ENCODE measurements at places on chromosomes 3 and 15. TPM values are rescaled to one million over a fixed set of nuclear protein-coding genes. Genes with fewer than 3 reads are reported as not detected.

- no peak for ATAC-seq
Observed at GRCh38 chr3:68373727-68374126, 558.6 kb downstream of the TAFA4 start.

GRCh38 chr15:90234096-90234988 is at the start of gene GDPGP1:
GDPGP1 (plus strand) TSS chr15:90234209; CDS start chr15:90240909, 6,700 bp downstream.
- ATAC-seq, result peak; percentile 66

- no peak for ATAC-seq
Observed at GRCh38 chr3:120649830-120650233, 32.2 kb downstream of the HGD start.

DNA sequence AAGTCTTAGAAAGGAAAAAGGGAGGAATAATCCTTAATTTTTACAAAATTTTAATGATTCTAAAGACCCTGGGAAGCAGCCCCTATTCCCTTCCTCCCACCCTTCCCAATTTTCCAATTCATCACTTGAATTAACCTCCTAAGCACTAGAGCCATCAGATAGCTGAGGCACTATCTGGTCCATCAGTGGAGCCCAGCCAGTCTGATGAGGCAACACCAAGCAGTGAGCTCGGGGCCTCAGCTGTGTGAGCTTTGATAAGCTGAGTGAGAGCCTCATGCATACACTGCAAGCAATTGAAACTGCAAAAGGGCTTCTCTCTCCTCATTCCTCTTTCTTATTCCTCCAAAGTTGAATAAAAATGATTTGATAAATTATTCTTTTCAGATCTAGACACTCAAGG is 31.9 kb downstream of the TUSC7 start:
- no peak for ATAC-seq

DNA sequence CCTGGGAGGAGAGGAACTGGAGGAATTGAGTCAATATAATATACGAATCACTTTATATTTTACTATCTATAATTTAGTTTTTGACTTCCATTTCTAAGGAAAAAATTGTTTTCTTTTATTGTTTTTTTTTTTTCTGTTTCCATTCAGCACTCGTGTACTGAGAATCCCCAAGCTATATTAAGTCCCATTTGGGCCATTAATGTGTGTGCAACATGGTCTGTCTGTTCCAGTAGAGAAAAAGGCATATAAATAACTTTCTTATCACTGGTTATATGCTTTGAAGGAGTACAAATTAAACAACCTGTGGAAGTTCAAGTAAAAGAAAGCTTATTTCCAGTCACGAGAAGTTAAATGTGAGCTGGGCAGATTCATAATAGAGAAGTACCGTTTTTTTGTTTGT is 498.9 kb upstream of the TPRG1 start:
- no peak for ATAC-seq

DNA sequence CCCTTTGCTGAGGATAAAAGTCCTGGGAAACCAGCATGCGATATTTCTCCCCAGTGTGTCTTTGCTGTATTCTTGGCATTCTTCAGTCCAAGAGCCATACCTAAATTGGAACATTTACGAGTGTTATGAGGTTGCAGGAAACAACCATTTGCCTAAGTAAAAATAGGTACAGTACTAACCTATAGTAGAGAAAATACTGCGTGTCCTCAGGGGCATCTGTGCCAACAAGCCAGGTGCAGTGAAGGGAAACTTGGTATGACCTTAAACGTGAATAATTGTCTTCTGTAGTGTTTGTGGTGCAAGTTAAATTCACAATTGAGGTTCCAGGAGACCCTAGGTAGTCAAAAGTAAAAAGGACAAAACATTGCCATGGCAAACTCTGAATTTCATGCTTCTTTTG is 12.2 kb downstream of the IL5RA start:
- no peak for ATAC-seq

GRCh38 chr3:30167541-30168011 is 438.8 kb upstream of the TGFBR2 start:
- ATAC-seq, result no peak

GRCh38 chr3:114816052-114816451 is 331.0 kb downstream of the ZBTB20 start:
- no peak for ATAC-seq

DNA sequence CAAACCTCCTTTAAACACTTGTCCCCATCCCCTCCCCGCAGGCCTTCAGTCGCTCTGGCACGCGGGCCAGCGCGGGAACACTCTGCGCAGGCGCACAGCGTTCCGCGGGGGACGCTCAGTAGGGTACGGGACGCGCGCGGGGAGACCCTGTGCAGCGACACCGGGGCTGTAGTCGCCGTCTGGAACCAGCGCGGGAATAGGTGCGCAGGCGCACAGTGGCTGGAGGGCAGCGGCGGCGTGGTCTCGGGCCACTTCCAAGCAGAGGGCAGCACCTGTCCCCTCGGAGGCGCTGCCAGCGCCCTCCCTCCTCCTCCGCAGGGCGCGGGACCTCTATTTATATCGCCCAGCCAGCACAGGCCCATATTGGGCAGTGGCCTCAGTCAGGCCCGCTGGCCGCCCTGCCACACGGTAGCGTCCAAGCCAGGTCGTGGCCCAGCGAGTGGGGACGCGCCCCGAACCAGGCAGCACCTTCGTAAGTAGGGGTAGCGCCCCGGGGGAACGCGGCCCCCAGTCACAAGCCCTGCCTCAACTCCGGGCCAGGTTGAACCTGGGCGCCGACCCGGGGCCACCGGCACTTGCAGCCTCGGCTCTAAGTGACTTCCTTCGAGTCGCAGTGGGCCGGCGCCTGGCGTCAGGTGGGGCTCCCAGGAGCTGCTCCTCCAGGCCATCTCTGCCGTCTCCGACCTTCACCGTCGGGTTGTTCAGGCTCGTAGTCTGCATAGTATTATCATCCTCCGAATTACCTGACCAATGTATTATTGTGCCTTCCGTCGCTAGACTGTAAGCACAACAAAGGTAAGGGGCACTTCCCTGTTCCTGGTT is at the start of gene KBTBD12:
KBTBD12 (plus strand) TSS at position 118 of the 822 bp plus-strand sequence. CDS start 7,830 bp downstream, outside the sequence.
- ATAC-seq, result no peak

DNA sequence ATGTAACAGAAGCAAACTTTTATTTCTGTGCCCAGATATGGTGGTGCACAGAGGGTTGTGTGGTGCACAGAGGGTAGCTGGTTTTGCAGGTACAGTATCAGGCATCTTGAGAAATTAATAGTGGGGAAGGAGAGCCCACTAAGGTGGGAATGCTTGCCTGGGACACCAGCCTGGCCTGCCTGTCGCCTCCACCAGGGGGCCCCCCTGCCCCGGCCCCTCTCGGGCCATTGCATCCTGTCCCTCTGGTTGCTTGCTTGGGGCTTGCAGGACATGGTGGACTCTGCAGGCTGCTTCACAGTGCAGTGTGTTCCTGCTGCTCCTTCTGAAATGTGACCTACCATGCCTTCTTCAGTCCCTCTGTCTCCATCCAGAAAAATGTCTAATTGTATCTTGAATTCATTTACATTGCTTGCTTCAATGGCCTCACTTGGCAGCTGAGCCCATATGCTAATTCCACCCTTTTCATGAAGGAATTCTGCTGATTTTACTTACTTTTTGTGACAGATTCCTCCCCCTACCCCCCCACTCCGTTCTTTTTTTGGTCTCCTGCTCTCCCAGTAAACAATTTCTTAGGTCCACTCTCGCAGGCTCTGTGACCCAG is 73.6 kb downstream of the EEFSEC start:
- ATAC-seq, result peak; percentile 60

DNA sequence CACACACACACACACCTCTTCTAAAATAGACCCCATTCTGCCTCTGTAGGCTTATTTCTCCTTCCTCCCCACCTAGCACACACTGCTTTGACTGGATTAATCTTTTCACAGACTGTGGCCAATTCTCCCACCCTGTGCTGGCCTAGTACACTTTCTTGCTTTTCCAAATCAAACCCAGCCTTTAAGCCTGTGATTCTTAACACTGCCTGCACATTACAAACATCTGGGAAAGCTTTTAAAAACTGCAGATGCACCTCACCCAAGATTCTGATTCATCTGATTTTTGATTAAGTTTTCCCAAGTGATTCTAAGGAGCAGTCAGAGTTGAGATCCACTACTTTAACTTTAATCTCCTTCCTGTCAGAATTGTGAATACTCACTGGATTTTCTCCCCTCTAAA is 12.8 kb downstream of the CSNK1G1 start:
- ATAC-seq, result no peak

DNA sequence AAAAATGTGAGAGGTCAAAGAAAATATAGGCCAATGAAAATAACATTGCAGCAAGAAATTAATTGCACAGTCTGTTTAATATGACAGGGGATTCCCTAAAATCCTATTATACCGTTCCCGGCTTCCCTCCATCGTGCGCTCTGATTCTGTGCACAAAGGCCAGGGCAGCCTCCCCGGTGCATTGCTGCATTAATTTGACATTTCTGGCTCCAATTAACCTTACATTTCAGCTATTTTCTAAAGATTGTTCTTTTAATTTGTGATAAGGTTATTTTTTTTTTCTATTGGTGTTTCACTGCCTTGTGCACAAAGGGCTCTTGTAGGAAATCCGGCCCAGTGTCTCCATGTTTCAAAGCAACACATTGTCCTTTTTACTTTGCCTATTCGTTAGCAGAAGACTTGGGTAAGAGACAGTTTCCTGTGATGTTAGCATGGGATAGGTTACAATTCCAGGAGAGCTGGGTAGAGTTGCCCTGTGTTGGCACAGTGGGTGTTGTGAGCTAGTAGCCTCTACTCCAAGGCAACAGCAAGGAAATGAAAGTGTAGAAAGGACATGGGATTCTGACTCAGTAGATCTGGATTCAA is 257.3 kb upstream of the IGF1R start:
- no peak for ATAC-seq

Gene NRROS
- total RNA-seq, result 26.5 TPM

Gene ISY1
- 70.9 TPM for total RNA-seq

Gene C3orf85
- total RNA-seq, result not detected

Gene DUOX2
- 0.21 TPM for total RNA-seq

Gene AADACL2
- not detected for total RNA-seq

All from activated T-helper 17 cell treated with anti-CD3 and anti-CD28 coated beads, Interleukin-2, amount 50 U/mL, for 72 hours (primary cell).